ENCODE measurements at places on chromosomes 3 and 15.

- no peak for DNase-seq
Measured at GRCh38 chr15:80825361-80826030, 46.3 kb downstream of the CEMIP start.

GRCh38 chr3:117837391-117837790 is 1127.8 kb downstream of the TUSC7 start:
- no peak for DNase-seq

- DNase-seq, result no peak
Measured at GRCh38 chr15:77538027-77538451, 94.7 kb downstream of the LINGO1 start.

DNA sequence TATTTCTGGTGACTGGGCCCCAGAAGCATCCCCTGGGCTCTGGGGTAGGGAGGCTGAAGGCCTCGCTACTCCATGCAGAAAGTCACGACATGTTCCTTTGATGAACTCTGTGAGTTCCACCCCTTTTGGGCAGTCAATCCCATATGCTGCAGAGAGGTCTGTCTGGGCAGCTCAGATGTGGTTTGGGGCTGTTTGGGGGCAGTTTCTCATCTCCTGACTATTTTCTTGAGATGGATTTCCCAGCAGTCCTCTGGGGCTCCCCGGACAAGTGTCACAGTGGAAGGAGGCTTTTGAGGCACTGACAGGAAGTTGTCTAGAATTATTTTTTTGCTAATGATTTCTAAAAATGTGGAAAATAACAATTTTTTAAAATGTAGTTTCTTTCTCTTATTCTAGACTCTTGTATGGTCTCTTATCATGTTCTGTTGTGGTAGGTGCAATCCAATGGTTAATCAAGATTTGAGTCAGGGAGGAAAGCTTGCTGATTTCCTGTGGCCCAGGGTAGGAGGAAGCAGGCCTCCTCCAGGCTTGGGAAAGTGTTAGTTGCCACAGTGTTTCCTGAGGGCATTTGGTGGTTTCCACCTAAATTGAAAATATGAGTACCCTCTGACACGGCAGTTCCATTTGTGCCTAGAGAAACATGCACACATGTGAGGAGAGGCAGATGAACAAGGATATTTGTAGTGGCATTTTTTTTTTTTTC is 19.9 kb upstream of the TATDN2 start:
- peak; percentile 78 for DNase-seq

GRCh38 chr3:191330530-191331048 is 263 bp upstream of the UTS2B start:
- peak; percentile 88 for DNase-seq

DNA sequence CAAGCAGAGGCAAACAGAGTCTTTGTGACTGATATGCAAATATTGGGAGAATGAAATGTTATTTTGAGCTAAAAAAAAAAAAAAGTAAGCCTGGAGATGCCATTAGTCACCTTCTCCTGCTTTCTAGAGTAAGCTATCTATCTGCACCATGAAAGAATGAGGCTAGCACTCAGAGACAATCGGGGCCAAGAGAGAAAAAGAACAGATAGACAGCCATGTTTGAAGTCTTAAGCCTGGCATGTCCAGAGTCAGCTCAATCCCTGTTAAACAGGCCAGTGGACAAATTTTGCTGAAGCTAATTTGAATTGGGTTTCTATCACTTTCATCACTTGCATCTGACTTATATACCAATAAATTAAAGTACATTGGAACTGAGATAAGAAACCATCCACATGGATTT is 204.4 kb downstream of the SLC9A9 start:
- peak; percentile 55 for DNase-seq

- DNase-seq, result no peak
Measured at GRCh38 chr3:45317710-45318109, 70.7 kb upstream of the LARS2 start.

GRCh38 chr15:62625429-62626033 is 417.0 kb upstream of the TPM1 start:
- DNase-seq, result no peak

- peak; percentile 71 for DNase-seq
Measured at GRCh38 chr3:193783166-193783896, 190.3 kb downstream of the OPA1 start.

- no peak for DNase-seq
Measured at GRCh38 chr15:66452971-66453580, 44.5 kb downstream of the SNAPC5 start.

DNA sequence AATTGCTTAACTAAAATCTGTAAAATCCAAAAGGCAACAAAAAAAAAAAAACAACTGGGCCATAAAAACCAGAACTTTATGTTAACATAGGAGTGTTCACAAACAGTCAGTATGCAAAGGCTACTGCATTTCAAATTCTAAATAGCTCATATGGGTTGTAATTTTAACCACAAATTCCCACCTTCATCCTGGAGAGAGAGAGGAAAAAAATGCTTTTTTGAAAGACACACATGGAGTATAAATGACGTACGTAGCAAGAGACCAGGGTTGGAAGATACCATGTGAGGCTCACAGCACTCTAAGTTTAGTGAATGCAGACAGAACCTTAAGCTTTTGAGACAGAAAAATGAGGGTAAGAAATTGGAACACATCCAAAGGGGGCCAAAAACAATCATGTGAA is 115.9 kb downstream of the FMN1 start:
- no peak for DNase-seq

GRCh38 chr3:76300746-76301145 is 515.4 kb upstream of the ZNF717 start:
- DNase-seq, result no peak

GRCh38 chr3:141860766-141861513 is 15.5 kb upstream of the ATP1B3 start:
- DNase-seq, result peak; percentile 35

DNA sequence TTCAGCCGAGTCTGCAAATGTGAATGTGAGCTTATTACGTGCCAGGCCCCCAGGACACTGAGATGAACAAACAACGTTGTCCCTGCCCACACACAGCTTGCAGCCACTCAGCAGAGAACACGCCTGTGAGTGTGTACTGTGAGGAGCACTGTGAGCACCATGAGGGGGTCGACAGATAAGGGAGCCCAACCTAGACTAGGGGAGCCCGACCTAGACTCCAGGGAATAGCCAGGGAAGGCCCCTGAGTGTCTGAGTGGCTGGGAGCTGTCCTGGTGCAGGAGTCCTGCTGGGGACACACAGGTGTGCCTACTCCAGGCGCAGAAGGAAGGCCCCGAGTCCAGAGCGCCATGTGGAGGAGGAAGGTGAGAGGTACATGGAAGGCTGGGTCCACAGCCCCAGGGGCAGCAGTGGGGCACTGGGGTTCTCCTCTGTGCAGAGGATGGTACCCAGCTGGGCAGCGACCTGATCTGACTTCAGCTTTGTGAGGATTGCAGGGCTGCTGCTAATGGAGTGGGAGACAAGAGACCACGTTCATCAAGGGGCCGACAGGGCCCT is 36.5 kb downstream of the MGLL start:
- no peak for DNase-seq

DNA sequence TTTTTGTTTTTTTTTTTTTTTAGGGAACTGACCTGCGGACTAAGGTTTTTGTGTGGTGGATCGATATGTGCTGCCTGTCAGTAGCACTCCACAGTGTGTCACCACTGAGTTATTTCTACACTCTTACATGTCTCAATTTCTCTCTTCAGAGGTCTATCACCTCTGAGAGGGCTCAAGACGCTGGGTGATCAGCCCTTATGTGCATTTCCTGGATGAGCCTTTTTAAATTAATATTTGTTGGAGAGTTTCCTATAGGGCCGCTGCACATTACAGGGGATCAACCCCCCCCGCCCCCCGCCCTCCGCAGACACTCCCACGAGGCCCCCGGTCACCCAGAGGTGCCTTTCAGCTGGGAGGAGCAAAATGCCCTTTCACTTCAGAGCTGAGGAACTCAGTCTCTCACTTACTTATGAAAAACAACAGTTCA is 34.5 kb upstream of the AP4E1 start:
- no peak for DNase-seq

GRCh38 chr3:42651248-42652091 is 2.0 kb upstream of the ZBTB47 start:
- DNase-seq, result peak; percentile 78

DNA sequence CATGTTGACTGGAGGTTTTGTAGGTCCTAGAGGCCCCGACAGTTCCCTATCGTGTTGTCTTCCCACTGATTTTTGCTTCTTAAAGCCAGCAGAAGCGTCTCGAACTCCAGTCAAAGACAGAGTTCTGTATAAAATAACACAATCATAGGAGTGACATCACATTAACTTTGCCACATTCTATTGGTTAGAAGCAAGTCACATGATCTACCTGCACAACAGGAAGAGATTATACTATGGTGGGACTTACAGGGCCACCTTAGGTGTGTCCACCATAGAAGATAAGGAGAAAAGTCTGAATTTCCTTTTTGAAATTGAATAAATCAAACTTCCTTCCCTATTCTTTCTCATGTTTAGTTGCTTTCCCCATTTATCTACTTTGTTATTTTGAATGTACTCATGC is 365.5 kb downstream of the GRM7 start:
- DNase-seq, result no peak

GRCh38 chr3:186644683-186645082 is 4.5 kb downstream of the FETUB start:
- no peak for DNase-seq

DNA sequence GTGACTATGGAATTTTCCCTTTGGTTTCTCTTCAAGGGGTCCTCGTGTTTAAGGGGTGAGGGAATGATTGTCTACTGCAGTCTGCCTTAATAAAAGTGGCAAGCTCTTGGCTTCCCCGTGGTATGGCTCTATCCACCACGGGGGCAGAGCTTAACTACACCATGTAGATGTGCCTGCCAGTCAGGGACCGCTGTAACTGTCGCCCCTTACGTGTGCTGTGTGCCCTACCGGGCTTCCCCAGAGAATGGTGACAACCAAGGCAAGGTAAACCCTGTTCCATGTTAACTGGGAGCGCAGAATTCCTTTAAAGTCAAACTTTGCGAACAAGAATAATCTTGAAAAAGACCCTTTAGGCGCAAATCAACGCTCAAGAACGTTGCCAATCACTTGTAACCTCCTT is 966 bp upstream of the C3orf80 start:
- no peak for DNase-seq

GRCh38 chr3:195183071-195183776 is 87.7 kb downstream of the XXYLT1 start:
- DNase-seq, result no peak

DNA sequence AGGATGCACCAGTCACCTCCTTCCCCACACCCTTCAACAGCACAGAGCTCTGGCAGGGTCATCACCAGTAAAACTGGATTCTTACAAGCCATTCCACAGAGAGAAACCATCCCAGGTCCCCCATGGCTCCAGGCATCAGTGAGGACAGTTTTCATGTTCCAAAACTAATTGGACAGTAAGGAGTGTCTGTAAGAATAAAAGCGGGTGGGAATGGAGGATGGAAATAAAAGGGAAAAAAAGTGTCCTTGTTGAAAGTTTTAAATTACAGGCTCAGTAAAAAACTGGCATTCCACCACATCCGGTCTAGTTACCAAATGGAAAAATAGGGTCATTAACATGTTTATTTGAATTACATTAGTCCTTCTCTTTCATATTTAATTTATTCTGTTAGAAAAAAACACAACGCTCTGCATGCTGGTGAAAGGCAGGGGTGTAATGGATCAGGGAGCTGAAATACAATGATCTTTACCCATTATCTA is 117.4 kb downstream of the TIGIT start:
- no peak for DNase-seq

GRCh38 chr15:72732086-72732485 is 46.1 kb downstream of the BBS4 start:
- DNase-seq, result no peak

- no peak for DNase-seq
Measured at GRCh38 chr15:97446138-97446537, 514.4 kb upstream of the ARRDC4 start.

DNA sequence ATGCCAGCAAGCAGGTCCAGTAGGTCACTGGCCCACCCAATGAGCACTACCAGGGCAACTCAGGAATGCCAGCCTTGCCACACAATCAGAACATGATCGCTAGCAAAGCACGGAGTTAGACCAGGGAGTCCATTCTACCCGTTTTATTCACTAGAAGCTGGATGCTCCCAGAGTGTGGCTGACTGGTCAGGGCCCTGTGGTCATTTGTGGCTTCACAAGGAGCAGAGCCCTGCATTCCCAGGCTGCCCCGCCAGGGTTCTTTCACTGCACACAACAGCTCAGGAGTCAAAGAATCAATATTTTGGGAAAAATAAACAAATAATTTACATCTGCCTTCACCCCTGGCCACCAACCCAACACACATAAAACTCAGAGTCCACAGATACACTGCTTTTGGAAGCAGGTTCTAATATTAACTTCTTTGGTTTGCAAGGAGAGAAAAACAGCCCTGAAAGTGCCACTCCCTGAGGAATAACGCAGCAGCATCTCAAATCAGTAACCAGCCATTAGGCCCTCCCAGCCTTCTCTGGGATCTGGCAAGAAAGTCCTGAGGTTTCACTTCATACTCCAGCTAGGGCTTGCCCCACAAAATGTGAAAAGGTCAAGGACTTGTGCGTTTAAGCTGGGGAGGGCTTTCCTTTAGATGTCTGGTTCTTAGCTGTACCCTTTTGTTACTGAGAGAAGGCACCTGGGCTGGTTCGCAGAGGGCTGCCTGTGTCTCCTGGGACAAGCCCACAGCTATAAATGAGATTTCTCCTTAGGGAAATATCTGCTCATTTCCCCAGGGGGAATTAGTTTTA is 16.0 kb downstream of the SIAH2 start:
- DNase-seq, result no peak

DNA sequence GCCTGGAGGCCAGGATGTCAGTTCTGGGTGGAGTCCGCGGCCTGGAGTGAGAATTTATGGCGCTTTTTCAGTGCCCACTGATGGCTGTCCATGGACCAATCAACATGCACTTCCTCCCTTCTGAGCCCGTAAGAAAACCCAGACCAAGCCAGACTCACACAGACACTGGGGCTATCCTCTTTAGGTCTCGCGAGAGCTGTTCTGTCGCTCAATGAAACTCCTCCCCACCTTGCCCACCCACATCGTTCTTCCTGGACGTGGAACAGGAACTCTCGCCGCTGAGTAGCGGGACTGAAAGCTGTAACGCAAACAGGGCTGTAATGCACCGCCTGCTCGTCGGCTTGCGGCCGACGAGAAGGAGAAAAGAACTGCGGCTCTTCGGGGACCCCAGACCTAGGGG is 833.0 kb upstream of the CADM2 start:
- DNase-seq, result no peak

GRCh38 chr3:187783098-187783497 is 37.8 kb upstream of the BCL6 start:
- DNase-seq, result peak; percentile 100

Data from amniotic epithelial cell (primary cell).